ENCODE measurements at places on chromosomes 5 and 9.

DNA sequence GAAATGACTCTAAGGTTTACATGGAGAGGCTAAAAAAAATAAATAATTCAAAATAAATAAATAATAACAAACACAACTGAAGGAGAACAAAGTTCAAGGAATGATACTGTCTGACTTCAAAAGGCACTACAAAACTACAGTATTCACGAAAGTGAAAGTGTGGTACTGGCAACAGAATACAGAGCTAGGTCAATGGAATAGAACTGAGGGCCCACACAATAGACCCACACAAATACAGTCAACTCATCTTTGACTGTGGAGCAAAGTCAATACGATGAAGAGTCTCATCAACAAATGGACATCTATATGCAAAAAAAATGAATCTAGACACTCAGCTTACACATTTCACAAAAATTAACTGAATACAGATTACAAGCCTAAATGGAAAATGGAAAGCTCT is 75.3 kb downstream of the FBXW11 start:
- no peak for DNase-seq

- DNase-seq: no peak
Observed at GRCh38 chr5:171336521-171337209, 27.6 kb downstream of the TLX3 start.

DNA sequence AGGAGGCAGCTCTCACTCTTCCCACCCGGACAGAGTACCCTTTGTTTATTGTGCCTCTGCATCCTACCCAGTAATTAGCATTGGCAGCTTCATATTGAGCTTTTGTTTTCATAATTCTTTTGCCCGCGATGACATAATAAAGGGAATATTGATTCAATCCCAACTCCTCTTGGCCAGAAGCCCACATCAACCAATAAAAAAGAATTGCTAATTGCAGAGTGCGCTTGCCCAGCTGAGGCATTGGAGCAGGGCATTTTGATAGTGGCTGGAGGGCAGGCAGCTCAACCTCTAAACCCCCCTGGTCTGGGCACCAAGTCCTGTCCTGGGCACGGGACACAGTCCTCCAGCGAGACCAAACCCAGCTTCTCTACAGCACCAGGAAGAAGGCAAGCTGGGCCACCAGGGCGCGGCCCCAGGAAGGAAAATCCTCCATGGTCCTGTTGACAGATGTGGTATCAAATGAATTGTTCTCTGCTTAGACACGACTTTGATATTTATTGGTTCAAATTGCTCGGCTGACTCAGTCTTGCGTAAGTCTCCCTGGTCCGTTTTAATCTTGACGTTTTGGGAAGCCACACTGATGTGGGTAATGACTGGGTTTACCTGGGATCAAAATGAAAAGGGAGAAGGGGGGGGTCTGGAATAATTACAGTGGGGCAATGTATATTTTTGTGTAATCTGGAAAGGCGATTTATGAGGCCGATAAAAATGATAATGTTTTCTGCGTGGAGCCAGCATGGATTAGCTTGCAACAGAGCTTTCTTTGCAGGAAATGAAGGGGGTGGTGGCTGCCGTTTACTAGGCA is 220.7 kb upstream of the MSX2 start:
- no peak for DNase-seq

GRCh38 chr9:15227491-15227890 is 79.5 kb downstream of the TTC39B start:
- DNase-seq: no peak

DNA sequence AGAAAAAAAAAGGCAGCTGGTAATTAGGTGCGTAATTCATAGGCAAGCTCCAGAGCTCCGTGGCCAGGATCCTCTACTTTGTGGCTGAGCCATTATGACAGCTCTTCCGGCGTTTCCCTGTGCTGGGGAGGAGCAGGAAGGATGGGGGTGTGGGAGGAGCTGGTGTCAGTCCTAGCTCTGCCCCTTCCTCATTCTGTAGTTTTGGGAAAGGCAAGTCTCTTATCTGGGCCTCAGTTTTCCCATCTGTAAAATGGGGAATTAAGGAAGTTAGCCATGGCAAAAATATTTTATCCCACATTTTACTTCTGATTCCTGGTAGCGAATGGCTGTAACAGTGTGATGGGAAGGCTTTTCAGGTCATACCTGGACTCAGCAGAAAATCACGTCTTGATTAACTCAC is 81.1 kb downstream of the SEC61B start:
- DNase-seq: no peak

DNA sequence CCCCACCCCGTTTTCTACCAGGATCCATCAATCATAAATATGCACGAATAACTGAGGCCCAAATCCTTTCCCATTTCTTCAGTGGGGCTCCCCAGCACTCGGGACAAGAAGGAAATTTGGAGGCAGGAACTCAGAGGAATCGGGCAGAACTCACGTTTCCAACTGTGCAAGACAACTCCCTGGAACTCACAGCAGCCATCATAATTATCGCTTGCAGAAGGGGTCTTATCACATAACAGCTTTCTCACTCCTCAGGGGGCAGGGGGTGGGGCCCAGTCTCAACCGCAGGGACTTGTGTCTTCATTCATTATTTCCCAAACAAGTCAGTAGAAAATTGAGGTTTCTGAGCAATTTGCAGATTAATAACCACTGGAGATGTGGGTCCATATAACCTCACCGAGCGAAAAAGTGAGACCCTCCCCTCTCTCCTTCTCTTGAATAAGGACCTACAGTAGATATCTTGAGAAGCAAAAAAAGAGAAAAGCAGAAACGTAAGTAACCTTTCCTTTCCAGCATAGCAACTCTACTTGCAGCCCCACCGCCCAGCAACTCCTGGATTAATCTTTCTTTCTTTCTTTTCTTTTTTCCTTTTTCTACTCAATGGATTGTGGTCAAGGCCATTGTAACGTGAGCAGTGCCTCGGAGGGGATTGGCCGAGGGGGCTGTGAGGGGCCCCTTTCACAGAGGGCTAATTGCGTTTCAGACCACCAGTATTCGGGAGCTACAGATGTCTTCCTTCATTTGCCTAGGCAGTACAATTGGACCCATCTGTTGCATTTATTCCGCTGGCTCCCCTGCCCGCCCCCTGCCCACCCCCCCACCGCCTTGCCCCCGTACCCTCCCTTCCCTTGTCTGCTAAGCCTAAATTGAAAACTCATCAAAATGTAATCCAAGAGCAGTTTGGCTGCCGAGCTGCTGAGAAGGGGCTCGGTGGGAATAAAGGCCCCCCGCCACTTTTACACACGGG is 24.7 kb upstream of the TIFAB start:
- no peak for DNase-seq

DNA sequence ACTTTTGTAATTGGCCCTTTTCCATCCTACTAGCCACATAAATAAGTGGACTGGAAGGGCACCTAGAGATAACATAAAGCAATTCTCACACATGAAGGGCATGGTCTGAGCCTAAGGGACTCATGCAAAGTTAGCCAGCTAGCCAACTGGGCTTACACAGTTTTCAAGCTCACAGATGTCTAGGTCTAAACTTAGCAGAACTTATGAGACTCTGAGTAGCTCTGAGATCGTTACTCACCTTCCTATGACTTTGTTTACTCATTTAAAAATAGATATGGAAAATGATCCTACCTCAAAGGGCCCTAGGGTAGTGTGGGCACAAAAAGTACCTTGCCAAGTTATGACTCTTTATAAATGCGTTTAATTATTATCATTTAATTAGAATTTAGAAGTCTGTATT is 410.4 kb upstream of the MPDZ start:
- no peak for DNase-seq

DNA sequence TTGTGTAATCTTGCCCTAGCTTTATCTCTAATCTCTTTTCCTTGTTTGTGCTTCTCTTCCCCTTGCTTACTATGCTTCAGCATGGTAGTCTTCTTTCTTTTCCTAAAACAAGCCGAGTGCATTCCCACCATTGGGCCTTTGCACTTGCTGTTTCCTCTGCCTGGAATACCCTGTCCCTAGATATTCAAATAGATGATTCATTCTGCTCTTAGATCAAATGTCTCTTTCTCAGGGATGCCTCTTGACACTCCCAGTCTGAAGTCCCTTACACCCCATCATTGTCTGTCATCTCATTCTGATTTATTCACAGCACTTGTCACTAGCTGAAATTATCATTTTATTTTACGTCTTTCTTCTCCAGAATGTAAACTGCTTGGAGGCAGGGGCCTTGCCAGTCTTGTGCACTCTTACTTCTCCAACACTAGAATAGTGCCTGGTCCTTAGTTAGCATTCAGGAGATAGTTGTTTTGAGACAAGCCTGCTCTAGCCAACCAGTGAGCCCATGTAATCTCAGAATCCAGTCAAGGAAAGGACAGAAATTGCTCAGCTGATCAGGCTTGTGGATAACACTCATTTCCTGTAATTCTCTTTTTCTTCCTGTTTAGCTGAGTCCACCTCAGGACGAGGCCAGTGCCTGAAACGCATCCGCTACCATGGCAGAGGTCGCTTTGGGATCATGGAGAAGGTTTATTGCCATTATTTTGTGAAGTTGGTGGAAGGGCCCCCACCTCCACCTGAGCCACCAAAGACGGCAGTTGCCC is 25.4 kb downstream of the MRPL22 start:
- no peak for DNase-seq

DNA sequence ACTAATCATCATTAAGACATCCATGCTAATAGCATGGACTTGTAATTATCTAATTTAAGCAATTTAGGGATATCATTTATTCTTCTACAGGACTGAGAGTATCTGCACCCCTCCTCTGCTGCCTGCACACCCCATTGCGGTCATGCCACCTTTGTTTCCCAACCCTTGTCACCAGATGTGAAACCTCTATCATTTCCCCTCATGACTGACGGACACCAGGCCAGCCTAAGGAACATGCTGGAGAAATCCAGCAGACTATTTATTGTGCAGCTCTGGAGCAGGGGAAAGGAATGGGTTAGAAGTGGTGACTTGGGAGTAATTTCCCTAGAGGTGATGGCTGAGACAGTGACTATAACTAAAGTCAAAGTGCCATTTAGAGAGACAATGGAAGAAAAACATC is 40.7 kb downstream of the UGCG start:
- DNase-seq: no peak

- DNase-seq: no peak
Observed at GRCh38 chr9:110173322-110173642, 34.7 kb downstream of the C9orf152 start.

DNA sequence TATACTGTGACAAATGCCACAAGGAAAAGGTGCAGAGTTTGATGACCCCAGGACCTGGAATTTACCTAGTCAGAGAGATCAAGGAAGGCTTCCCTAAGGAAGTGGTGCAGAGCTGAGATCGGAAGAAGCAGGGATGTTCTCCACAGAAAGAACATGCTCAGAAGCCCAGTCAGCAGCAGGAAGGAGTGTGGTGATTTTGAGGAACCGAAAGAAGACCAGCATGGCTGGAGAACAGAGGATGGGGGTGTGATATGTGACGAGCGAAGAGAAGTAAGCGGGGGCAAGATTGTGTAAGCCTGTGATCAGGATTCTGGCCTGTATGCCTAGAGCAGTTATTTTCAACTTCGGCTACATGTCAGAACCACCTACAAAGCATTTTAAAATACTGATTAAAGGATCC is 18.7 kb upstream of the PIK3R1 start:
- no peak for DNase-seq

GRCh38 chr9:79798450-79798849 is 226.7 kb downstream of the TLE4 start:
- DNase-seq: no peak

GRCh38 chr9:108130905-108131304 is 641.3 kb upstream of the KLF4 start:
- DNase-seq: no peak

GRCh38 chr9:35108946-35109575 is 6.1 kb upstream of the STOML2 start:
- DNase-seq: no peak

DNA sequence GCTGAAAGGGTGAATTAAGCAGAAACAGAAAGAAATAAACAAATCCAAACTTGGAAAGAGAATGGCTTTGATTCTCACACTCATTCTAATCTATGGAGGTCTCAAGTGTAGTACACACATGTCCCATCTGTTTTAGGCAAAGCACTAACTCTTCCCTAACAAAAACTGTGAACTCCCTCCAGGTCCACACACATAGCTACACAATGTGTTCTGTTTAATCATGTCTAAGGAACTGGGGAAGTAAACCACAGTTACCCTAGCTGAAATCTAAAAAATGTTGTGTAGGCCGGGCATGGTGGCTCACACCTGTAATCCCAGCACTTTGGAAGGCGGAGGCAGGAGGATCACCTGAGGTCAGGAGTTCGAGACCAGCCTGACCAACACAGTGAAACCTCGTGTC is 118.7 kb upstream of the FST start:
- DNase-seq: no peak

DNA sequence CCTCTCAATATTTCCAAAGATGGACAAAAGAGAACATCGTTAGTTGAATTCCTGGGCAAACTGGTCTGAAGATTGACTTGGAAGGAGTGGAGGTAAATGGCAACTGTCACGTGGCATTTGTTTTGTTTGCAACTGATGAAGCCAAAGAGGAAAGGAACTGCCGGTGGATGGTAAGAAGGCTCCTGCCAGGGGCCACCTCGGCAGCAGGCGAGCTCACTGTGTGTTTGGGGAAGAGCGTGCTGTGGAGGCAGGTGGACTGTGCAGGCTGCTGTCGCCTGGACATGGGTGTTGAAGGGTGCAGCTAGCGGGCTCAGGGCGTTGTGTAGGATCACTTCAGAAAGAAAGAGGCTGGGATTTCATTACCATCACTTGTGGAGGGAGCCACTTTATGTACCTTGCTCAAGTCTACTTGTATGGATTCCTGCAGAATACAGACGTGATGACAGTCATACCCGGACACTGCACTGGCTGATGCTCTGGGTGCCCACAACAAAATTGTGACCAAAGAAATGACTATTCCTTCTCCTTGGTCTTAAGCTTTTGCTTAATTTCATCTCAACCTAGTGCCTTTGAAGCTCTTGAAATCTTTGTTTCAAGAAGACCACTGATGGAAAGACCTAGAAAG is 72.7 kb downstream of the MAP1B start:
- DNase-seq: no peak

- no peak for DNase-seq
Observed at GRCh38 chr5:54671111-54671531, 153.6 kb downstream of the SNX18 start.

GRCh38 chr5:65704621-65705239 is 17.2 kb downstream of the SGTB start:
- DNase-seq: no peak

- no peak for DNase-seq
Observed at GRCh38 chr9:14926941-14927624, 16.9 kb upstream of the FREM1 start.

DNA sequence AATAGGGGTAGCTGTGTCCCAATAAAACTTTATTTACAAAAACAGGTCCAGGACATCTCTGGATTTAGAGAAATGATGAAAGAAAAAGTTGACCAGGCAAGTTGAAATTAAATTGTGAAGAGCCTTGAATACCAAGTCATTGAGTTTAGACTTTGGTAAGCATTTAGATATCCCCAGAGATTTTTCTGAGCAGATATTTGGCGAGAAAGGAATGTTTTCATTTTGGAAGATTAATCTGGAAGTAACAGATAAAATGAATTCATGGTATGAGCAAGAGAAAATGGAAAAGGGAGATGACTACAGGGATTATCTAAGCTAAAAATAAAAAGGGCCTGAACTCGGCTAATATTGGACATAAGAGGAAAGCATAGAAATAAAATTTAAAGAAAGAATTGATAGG is 157.6 kb downstream of the ACTL7B start:
- no peak for DNase-seq

Data from T-helper 9 cell (primary cell).